HS-5 (cell line): ENCODE measurements at places on chromosomes 7 and 10.
A peak's percentile ranks its signal among the peaks of the same experiment; 100 is the strongest.

DNA sequence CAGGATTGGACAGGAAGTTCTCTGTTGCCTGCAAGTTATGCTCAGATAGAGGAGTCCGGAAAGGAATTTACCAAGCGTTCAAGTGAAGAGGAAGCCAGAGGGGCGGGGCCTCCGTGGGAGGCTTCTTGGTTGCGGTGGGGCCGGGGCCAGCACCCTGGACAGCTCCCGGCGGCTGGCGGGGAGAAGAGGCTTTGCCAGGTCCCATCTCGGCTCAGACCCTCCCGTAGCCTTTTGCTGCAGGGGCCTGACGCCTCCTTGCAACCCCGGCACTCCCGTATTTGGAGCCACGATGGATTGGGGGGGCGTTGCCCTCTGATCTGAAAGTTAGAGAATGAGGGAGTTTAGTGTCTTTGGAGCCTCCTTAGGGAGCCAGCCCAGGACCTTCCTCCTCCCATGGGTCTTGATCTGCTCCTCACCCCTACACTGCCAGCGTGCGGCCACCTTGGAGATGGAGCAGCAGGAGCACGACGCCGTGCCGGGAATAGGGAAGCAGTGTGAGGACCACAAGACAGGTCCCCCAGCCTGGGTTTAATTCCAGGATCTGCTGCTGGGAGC is 3.1 kb upstream of the SLC18A3 start:
- no peak for DNase-seq

DNA sequence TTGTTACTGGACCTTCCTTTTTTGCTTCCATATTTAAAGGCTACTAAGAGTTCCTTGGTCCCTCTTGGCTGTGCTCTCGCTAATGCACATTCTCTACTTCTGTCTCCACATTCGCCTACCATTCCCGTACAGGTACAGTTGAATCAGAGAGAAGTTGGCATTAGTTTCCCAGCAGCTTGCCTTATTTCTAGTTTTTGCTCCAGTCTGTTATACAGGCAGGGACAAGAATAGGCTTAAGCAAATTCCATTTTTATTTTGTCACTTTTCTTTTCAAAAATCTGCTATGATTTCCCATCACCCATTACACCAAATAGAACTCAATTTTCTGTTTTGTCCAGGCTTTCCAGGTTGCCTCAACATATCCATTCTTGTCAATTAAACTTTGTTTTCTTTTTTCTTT is 29.9 kb downstream of the DYNC1I1 start:
- no peak for DNase-seq

- DNase-seq, result peak; percentile 83
These were observed 20.6 kb downstream of the RBM20 start for GRCh38 chr10:110664483-110665420.

- no peak for DNase-seq
These were observed 369.8 kb downstream of the SDK1 start for GRCh38 chr7:3670898-3671297.

DNA sequence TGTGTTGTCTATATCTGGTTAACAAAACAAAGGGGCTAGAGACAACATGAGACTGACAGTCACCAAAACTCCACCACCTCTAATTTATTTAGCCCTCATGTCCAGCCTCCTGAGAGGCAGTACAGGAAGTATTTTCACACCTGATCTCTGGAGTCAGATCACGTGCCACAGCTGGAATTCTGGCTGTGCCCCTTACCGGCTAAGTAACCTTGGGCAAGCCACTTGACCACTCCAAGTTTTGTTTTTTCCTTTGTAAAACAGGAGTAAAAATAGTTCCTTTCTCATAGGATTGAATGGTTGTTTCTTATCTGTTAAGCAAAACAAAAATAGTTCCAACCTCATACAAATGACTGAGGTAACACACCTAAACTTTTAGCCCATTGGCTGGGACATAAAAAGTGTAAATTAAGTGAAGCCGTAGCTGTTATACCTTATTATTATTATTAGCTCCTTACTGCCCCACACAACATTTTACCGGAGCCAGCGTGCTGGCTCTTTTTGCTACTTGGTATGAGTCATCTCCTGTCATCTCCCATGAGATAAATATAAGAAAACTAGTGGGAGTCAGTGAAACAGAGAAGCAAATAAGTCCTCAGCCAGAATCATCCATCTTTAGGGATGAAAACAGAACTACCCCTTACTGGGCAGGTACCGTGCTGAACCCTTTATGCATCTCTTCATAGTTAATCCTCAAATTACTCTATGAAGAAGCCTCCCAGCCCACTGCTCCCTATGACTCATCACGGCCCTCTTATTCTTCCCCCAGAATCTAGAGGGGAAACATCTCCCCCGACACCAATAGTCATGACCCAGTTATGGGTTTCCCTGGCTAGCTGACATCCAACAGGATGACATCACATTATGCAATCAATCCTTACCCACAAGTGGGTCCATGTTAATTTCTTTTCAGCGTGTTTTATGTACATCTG is 44.9 kb downstream of the PPP1R3C start:
- DNase-seq, result no peak

- DNase-seq, result no peak
These were observed 11.0 kb upstream of the TRIM8 start for GRCh38 chr10:102633287-102633686.

GRCh38 chr7:95989301-95989700 is 216.9 kb downstream of the DYNC1I1 start:
- no peak for DNase-seq

- no peak for DNase-seq
These were observed 106.8 kb downstream of the APBB1IP start for GRCh38 chr10:26544932-26545331.

- no peak for DNase-seq
These were observed 21.8 kb downstream of the NT5C2 start for GRCh38 chr10:103171278-103171677.

DNA sequence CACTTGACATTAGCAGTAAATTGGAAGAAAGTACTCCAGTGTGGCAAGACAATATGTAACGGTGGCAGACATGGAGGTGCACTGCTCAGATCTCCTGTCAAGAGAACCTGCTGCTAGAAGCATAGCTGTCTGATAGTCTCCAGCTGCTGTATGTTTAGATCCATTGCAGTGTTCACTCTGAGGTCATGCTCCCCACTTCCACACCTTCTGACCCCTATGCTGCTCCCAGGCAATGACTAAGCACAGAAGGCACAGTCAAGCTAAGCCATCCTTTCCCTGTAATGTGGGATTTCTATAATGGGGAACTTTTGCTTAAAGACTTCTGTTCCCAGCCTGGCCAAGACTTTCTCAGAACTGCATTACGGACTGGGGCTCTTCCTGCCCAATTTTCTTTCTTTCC is 315.8 kb downstream of the HPSE2 start:
- no peak for DNase-seq

DNA sequence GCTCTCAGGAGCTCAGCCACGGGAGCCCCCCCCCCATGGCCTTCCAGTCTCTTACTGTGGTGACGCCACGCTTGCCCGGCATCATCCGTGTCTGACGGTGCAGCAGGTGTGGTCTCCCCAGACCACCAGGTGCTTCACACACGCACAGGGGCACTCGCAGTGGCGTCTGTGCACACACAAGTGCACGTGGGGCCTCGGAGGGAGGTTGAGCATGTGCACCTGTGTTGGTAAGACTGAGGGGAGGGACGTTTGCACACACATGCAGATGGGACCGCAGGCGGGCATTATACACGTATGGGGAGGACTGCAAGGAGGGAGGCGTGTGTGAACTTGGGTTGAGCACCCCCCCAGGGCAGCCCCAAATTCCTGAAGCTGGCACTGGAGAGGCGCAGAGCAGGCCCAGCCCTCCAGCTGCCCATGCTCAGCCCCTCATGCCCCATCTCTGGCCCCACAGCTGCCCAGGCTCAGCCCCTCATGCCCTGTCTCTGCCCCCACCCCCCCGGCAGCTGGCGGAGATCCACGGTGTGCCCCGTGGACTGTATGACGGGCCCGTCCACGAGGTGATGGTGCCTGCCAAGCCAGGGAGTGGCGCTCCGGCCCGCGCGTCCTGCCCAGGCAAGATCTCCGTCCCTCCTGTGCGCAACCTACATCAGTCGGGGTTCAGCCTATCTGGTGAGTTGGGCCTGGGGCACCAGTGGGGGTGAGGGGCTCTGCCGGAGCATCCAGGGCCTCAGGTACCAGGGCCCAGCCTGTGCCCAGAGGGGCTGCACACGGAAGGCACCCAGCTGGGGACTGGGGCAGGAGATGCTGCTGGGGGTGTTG is 16.7 kb downstream of the DPYSL4 start:
- DNase-seq, result no peak

DNA sequence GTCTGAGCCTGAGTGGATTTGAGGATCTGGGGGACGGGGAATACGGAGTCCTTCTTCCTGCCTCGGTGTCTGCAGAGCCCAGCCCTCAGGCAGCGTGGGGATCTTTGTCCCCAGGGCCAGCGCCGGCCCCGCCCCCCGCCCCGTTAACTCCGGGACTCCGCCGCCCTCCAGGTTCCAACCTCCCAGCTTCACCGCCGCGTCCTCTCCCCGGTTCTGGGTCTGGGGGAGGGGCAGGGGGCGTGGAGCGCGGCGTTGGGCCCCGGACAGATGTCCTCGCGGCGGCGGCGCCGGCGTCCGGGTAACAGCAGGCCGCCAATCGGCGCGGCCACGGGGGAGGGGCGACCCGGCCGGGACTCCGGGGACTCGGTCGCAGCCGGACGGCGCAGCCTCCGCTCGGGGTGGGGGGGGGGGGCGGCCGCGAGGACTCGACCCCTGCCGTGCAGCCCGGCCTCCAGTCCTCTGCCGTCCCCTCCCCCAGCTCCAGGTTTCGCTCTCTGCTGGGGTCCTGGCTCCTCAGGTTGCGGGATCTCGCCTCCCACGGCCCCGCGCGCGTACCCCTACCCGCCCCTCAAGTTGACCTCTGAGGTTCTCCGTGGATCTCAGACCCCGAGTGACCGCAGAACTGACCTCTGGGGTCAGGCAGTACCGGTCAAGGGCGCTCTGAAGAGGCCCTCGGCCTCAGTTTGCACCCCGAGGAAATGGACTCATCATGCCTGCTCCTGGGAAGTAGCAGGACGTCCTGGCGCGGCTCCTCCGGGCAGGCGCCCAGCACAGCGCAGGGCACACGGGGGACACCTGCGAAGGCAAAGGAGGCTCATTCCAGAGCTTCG is 2.3 kb upstream of the ELFN1 start:
- DNase-seq, result no peak

DNA sequence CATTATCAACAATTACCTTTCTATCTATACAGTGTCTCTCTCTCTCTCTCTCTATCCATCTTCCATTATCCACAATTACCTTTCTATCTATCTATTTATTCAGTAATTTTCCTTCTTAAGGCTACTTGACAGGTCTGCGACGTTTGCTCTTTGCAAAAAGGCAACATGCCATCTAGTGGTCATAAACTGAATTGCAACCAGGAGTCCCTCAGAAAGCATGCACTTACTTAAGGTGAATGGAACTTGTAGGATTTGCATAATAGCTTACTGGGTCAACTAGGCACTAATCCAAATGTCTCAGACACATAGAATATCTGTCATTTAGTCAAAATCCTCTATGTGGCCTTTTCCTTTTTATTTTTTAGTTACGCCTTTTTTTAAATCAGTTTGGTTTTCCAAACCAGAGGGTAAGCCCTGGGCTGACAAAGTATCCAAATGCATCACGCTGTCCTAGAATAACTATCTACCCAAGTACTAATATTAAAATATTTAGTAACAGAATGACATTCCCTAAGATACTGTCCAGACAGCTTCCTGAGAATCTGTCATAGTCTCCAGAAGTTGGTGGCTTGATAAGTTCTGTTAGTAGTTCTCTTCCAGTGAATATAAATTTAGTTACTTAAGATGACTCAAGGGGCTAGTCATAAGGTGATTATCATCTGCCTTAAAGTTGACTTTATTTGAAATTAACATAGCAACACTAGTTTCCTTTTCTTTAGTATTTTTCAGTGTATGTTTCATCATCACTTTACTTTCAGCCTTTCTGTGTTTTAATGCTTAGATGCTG is 208.3 kb downstream of the PPP1R3A start:
- peak; percentile 53 for DNase-seq

DNA sequence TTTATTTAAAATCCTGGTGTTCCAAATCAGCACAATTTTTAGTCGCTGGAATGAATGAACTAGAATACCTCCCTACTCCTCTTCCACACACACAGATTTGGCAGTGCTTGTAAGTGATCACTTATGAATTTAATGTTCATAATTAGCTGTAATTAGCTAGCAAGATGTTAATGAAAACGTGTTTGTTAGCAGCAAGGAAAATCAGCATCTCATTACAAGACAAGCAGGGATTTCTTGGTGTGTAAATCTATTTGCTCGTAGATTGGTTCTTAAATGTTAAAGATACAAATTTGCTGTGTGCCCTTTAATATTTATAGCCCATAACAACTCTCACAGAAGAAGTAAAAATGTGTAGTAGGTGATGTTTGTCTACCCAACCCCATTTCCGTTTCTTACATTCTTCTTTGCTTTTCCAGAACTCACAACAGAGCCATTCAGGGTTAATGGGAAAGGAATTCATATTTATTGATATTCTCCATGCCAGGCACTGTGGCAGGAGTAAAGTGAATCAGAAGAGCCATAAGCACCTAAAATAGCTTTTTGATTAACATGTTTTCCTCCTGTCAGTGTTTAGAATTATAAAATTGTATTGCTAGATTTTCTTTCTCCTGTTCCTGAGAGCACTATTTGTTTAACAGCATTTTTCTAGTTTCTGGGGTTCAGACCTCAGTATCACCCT is 49.6 kb downstream of the SEMA3C start:
- no peak for DNase-seq

DNA sequence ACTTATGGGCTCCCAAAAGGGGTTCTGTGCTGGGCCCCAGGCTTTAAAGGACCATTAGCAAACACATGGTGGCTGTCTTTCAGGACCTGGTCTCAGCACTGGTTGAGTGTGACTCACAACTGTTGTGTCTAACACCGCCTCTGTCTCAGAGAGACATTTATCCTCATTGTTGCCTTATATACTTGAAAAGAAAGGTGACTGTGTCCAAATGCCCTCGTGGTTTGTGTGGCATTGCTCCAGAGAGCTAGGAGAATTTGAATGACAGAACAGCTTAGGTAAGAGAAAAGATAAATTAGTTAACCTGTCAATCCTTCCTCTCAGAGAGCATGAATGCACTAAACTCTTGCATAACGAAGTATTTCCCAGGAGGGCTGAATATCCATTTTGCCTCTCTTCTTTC is 14.5 kb upstream of the FAM13C start:
- no peak for DNase-seq

GRCh38 chr7:155193716-155194115 is 104.0 kb upstream of the INSIG1 start:
- no peak for DNase-seq

DNA sequence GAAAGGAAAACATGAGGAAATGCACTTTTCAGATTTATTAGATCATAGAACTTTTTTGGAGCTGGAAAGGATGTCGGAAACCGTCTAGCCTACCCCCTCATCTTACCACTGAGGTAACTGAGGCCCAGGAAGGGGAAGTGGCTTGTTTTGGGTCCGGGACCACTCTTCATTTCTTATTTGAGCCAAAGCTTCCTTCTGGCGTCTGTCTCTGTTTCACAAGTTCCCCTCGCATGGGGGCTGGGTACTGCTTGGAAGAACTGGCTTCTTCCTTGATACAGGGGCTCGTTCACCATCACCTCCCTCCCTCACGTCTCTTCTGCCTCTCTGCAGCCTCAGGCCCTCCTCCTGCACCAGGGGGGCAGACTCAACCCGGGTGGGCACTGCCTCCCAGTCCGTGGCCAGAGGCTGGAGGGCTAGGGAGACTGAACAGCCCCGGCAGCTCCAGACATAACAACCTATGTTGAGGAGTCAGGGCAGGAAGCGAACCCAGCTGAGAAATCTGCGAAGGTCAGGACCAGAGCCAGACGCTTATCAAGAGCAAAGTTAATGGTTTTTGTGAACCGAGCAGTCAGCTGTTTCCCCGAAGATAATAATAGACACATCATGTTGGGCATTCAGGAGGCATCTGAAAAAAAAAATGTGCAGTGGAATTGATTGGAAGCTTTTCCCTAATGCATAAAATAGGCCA is 12.9 kb downstream of the HTRA1 start:
- no peak for DNase-seq
